ENCODE measurements at places on chromosomes 12 and 14.
A peak's percentile ranks its signal among the peaks of the same experiment; 100 is the strongest.

GRCh38 chr12:53480491-53481442, 18.5 kb downstream of the MAP3K12 start:
- DNase-seq = no peak

GRCh38 chr12:46916796-46917419, 91.1 kb upstream of the SLC38A4 start:
- DNase-seq = no peak

DNA sequence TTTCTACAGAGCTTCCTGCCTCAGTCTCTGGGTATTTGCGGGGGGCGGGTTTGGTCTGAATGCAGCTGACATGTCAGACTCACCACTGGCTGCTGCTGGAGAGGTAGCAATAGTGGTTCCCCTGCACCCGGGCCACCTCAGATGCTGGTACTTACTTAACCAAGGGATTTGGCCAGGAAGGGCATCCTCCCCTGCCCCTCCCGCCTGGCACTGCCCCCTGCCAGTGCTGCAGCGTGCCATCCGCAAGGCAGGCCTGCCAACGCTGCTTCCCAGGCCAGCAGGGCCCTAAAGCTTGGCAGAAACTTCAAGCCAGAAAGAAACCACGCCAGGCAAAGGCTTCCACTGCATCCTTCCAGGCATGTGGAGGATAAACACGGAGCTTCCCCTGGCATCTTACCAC, 22.1 kb downstream of the RAB35 start:
- DNase-seq = no peak

- DNase-seq = no peak
These were observed 473.1 kb downstream of the PDZRN4 start for GRCh38 chr12:41661141-41661765.

DNA sequence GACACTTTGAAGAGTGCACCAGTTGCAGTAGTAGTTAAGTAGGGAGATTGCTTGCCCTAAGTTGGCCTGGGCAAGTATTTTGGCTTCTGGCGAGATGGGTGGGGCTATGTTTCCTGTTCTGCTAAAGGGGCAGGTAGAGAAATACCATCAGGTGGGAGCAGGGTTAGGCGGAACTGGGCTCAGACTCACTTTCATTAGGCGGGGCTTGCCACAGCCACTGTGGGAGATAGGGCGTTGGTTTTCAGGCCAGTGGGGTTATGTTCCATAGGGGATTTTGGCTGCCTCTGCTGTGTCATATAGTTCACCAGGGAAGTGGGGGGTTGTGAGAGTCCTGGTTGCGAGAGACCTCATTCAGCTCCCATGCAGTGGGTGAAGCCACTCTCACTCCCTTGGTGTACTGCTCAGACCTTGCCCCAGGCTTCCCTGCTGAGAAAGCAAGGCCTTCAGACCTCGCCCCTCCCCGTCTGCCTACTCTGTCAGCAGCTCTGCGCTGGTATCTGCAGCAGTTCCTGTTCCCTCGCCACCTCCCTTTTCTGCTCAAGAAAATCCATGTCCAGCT, 43.3 kb downstream of the AEBP2 start:
- peak; percentile 51 for DNase-seq

Data from choroid plexus epithelial cell (primary cell).